ENCODE measurements at places on chromosomes 2 and 18.
A peak's percentile ranks its signal among the peaks of the same experiment; 100 is the strongest.

DNA sequence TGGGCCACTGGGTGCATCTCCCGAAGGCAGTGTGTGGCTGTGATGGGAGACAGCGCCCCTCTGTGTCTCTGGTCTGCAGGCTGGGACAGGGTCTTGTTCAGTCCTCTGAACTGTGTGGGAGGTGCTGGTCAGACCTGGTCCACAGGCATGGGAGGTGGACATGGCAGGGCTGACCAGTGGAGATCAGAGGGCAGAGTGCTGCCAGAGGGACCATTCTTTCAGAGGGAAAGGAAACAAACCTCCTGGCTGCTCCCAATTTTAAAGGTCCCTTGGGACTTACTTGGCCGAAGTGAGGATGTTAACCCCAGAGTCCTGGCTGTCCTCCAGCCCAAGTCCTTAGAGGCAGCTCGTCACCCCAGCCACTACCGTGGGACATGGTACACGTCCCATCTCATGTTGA, 4.0 kb downstream of the CAPN13 start:
- no peak for DNase-seq

- DNase-seq, result no peak
Measured at GRCh38 chr2:64937687-64938491, 51.3 kb upstream of the SLC1A4 start.

- no peak for DNase-seq
Measured at GRCh38 chr2:129267559-129267958, 711.9 kb upstream of the RAB6C start.

- no peak for DNase-seq
Measured at GRCh38 chr2:180364719-180365118, 357.6 kb upstream of the CWC22 start.

DNA sequence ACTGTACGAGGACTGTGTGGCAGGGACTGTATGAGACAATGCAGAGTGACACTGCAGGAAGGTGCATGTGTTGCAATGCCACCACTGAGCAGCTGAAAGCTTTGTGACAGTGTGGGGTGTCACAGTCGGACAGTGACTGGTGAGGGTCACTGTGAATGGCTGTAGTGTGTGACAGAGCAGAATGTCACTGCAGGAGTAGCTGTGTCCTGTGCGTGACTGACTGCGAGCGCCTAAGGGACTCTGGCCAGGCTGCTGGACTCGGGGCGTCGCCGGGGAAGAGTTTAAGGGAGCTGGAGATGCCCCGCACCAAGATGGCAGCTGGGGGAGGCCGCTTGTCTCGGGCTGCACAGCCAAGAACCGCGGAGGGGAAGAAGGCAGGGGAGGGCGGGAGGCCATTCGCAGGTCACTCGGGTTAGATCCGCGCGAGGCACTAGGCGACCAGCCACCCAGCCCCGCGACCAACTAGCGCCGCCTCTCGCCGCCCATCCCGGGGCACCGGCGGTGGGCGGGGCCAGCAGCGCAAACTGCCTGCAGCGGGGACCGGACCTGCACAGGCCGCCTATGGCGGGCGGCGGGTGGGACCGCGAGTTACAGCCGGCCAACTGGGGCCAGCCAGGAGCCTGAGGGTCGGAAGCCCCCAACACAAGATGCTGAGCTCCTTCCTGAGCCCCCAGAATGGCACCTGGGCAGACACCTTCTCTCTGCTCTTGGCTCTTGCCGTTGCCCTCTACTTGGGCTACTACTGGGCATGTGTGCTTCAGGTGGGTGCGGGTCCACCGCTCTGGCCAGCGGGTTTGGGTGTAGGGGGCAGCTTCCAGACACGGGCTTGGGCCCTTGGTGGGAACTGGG, at the start of gene ABHD1:
ABHD1 (plus strand) TSS at position 514 of the 849 bp plus-strand sequence; CDS start at position 648, 134 bp downstream.
- DNase-seq, result peak; percentile 55

GRCh38 chr2:241809383-241810306, 652 bp downstream of the NEU4 start:
- no peak for DNase-seq

- peak; percentile 47 for DNase-seq
Measured at GRCh38 chr18:3481696-3482210, 31.8 kb downstream of the TGIF1 start.

- DNase-seq, result no peak
Measured at GRCh38 chr2:18637196-18637595, 47.8 kb upstream of the NT5C1B start.

- no peak for DNase-seq
Measured at GRCh38 chr2:221309892-221310583, 262.1 kb downstream of the EPHA4 start.

- no peak for DNase-seq
Measured at GRCh38 chr2:182509216-182509615, 82.4 kb upstream of the PDE1A start.

GRCh38 chr2:112491946-112492345, 10.0 kb downstream of the TTL start:
- DNase-seq, result no peak

All from activated CD4-positive, alpha-beta T cell treated with anti-CD3 and anti-CD28 coated beads, Interleukin-10, Interleukin-2, amounts not matched to agents 100 ng/mL and 50 ng/mL, durations not matched to agents 16 hours and 8 hours (primary cell).